T-helper 2 cell (primary cell): ENCODE measurements at places on chromosomes 12 and 14.

GRCh38 chr12:56137853-56138571, 9.9 kb downstream of the ESYT1 start:
- no peak for DNase-seq

- DNase-seq: no peak
Observed at GRCh38 chr14:38944691-38945090, 158.3 kb downstream of the SEC23A start.

DNA sequence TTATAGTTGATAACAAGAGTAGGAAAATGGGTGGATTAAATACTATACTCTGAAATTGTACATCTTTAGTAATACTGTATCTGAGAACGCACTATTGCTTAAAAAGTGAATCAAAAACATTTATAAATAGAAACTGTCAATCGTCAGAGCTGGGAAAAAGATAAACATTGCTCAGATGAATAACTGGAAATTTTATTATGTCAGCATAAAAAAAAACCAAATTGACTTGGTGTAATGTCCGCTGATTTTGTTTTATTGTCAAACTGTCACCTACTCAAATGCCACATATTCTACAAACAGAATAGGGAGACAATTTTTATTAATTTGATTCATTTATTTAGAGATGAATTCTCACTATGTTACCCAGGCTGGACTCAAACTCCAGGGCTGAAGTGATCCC, 109.3 kb upstream of the TMTC1 start:
- no peak for DNase-seq

DNA sequence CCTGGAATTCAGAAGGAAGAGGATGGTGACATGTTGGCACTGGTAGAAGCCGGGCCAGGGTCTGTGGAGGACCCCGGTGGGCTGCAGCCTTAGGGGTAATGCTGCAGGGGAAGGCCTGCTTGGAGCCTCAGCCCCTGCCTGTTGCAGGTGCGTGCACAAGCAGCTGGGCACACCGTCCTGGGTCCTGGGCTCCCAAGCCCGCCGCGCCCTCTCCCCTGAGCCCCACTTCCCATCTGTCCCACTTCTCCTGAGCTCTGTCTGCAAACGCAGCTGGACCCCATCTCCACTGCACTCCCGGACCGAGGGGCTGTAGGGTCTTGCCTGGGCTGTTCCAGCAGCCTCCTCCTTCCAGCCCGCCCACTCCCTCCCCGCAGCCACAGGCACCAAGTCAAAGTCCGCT, 116.8 kb downstream of the GLT1D1 start:
- no peak for DNase-seq

- DNase-seq: no peak
Observed at GRCh38 chr12:98869886-98870503, 224.9 kb downstream of the APAF1 start.

- DNase-seq: no peak
Observed at GRCh38 chr12:117589021-117589420, 227.6 kb upstream of the NOS1 start.

- DNase-seq: no peak
Observed at GRCh38 chr14:65002586-65003210, 16.0 kb downstream of the FNTB start.

- no peak for DNase-seq
Observed at GRCh38 chr14:74898083-74898482, 16.4 kb downstream of the DLST start.

GRCh38 chr14:97301931-97302559, 504.9 kb downstream of the VRK1 start:
- DNase-seq: no peak

DNA sequence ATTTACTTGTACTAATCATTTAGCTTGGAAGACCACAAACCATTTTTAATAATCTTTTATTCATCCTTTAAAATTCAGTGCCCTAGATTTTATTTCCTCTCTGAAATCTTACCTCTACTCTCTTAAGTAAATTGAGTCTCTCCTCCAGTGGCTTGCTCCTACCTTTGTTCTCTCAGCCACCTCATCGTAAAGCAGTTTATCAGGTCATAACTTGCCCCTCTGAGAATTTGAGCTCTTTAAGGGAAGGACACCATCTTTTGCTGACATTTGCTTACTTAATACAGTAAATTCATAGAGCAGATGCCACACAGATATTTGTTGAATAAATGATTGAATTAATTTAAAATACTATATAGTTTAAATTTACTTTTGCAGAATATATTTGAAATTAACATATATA, 794.3 kb downstream of the C12orf50 start:
- no peak for DNase-seq
